Parietal lobe (tissue), 2 donors: ENCODE measurements at places on chromosomes 1 and 21. TPM values are rescaled to one million over a fixed set of nuclear protein-coding genes. Genes with fewer than 3 reads are reported as not detected.

The KCNC4 gene
- 5.9 TPM for total RNA-seq

The RNU1-1 gene
- total RNA-seq, result under 0.01 TPM

The AADACL3 gene
- not detected for total RNA-seq

The FCN3 gene
- total RNA-seq, result not detected

The GBP1 gene
- total RNA-seq, result 0.63 TPM

The TTLL7 gene
- total RNA-seq, result 287 TPM

The SNX27 gene
- 117 TPM for total RNA-seq

The DNAH14 gene
- 19.1 TPM for total RNA-seq

The FAM167B gene
- not detected for total RNA-seq

The TFF2 gene
- not detected for total RNA-seq

The IL20 gene
- not detected for total RNA-seq

The NBPF4 gene
- not detected for total RNA-seq

The UTP25 gene
- total RNA-seq, result 21.9 TPM

The NOS1AP gene
- total RNA-seq, result 16.6 TPM

The TSTD1 gene
- total RNA-seq, result 35.1 TPM

The MATN1 gene
- total RNA-seq, result 0.31 TPM

The RNF186 gene
- total RNA-seq, result not detected

The KCNJ6 gene
- 11.0 TPM for total RNA-seq

The FMO1 gene
- total RNA-seq, result 3.1 TPM

The C1orf87 gene
- not detected for total RNA-seq

The FAM131C gene
- total RNA-seq, result 1.9 TPM

The ADGRB2 gene
- 103 TPM for total RNA-seq

The TIAM1 gene
- 43.2 TPM for total RNA-seq

The RBP7 gene
- not detected for total RNA-seq

The KRTAP10-1 gene
- total RNA-seq, result not detected

The OR2L8 gene
- total RNA-seq, result 5.0 TPM

The ATP5IF1 gene
- 52.6 TPM for total RNA-seq

The SPRR1A gene
- total RNA-seq, result not detected

The DENND2D gene
- 0.94 TPM for total RNA-seq

The LGR6 gene
- total RNA-seq, result 1.3 TPM

The GBP3 gene
- 0.31 TPM for total RNA-seq

The PLD5 gene
- 4.4 TPM for total RNA-seq

The RUNX1 gene
- 1.3 TPM for total RNA-seq

The SMYD3 gene
- total RNA-seq, result 45.4 TPM

The GJA9 gene
- not detected for total RNA-seq

The IL24 gene
- not detected for total RNA-seq

The AIDA gene
- 37.9 TPM for total RNA-seq

The CD58 gene
- 5.3 TPM for total RNA-seq
